ENCODE measurements at places on chromosomes 2 and 18.

GRCh38 chr2:2010251-2010650, 265.9 kb upstream of the PXDN start:
- DNase-seq = no peak

- DNase-seq = no peak
These were observed 113.6 kb downstream of the ADCYAP1 start for GRCh38 chr18:1018181-1018681.

DNA sequence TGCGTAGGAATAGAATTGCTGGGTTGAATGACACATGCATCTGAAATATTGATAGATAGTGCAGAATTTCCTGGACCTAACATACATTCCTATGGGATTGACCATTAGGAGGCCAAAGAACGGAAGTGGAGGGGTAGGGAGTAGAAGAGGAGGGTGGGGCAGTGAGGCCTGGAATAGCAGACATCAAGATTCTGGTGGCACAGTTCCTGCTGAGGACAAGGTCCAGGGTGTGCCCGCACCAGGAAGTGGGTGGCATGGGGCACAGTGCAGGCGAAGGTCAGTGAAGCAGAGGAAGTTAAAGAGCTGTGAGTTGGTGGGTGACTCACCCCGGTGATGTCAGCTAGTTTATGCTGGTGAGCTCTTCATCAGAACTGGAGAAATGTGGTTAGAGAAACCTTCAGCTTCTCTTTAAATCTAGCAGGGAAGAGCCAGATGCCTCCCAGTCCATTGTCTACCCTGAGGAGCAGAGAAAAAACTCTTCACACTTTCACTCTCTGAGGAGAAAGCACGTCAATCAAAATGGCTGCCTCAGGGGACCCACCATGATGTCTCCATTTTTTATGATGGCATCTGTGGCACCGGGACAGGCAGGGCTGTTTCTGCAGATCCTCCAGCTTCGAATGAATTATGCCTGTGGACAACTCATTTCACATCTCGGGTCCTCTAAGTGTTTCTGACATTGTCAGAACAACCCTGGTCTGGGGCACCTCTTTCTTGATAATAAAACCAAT, 55.9 kb upstream of the CTLA4 start:
- DNase-seq = peak; percentile 88

DNA sequence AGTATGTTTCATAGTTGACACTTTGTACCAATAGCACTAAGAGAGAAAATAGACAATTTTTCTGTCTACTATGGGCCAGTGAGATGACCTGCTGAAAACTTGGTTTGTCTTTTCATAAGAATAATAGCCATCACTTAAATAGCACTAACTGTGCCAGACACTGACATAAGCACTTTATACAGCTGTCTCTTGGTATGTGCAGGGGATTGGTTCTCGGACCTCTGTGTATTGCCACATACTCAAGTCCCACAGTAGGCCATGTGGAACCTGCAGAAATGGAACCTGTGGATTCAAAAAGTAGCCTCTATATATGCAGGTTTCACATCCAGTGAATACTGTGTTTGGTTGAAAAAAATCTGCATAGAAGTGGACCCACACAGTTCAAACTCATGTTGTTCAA, 126.7 kb downstream of the XRCC5 start:
- no peak for DNase-seq

DNA sequence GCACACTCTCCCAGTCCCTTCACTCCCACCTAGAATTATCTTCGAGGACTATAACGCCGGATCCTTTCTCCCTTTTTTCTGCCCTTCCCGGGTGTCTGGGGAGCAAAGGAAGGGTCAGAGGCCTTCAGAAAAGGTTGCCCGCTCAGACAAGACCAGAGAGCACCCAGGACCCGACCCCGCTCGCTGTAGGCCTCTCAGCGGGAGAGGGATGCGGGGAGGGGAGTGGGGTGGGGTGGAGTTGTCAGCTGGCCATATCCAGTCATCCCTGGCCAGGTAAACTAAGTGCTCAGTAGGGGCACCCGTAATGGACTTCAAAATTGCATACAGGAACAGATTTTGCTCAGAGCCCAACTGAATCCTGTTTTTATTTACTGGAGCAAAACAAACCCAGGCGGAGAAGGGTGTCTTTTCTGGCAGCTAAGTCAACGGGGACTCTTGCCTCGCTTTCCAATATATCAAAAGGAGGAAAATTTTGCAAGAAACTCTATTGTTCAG, 65.0 kb downstream of the NOL4 start:
- no peak for DNase-seq

DNA sequence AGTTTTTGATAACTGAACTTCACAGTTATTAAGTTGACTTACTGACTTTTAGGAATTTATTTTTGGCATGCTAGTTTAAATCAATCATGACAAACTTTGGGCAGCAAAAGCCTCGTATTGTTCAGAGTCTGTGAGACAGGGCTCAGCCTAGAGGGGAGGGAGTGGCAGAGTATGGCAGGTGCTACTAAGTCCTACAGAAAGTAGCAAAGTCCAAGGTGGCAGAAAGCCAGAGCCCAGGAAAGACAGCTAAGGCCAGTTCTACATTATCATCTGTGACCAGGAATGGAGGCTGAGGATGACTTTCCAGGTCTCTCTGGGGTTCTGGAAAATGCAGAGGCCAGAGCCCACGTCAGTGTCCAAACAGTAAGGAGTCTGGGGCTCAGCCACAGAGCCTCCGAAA, 34.2 kb downstream of the CHST10 start:
- DNase-seq = no peak

- DNase-seq = no peak
These were observed 1691.8 kb upstream of the SLC39A10 start for GRCh38 chr2:193965263-193965662.

DNA sequence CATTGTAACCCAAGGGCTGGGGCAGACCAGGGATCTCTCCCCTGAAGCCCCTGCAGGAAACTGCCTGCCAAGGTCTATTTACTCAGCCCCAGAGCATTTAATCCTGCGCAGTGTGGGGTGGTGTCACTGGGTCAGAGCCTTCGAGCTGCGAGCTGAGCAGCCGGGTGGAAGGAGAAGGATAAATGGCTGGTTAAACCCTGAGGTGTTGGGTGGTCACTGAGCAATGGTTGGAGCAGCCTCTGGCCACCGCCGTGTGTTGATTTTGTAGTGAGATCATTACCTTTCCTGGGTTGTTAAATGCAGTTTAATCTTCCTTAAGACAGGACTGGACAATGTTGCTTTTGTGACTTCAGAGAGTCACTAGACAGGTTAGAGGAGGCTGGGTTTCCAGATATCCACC, 98.1 kb downstream of the SETBP1 start:
- no peak for DNase-seq

DNA sequence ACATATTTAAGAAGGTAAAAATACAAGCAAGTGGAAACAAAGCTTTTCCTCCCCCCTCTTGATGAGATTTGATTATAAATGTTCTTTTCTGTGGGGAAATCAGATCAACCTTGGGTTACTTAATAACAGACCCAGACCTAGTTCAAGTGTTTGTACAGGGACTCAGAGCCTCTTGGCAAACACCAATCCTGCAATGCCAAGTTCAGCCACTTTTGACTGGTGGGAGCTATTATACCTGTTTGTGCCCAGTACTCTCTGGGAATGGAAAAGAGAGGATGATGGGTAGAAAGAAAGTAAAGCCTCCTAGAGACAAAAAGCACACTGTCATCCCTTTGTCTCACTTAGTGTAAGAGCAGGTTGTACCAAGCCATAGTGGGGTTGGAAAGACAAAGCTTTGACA, 63.8 kb upstream of the EPHA4 start:
- no peak for DNase-seq

DNA sequence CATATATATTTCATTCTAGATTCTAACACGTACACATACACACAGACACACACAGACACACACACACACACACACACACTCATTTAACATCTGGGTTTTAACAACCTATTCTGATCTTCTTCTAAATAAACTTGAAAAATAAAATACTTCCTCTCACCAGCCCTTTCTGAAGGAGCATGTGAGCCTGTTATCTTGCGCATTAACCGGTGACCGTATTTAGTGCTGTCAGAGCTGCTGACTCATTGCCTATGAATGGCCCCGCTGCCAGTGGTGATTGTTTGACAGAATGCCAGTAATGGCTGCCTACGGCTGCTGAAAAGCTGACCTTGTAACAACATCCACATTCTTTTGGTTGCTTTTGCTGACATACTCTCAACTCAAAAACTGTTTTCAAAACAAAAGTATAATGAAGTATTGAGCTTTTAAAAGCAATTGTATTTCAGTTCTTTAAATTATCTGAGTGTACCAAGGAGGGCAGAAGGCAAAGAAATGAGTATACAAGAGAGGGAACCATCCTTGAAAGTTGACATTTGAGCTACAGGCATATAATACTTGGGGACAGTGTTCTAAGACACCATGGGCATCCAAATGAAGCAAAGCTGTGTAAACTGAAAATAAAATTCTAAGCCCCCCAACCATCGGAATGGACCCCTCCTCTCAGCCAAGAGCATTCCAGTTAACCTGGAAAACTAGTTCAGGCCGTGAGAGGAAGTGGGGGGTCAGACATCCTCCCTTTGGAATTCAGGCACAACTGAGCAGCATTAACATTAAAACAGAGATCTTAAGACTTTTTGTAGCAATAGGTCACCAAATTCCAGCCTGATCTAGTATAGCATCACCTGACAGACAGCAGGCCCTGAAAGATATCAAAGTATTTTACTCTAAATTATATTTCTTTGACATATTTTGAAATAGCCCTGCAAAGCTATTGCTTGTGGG, 50.2 kb upstream of the DTNA start:
- DNase-seq = peak; percentile 95

- no peak for DNase-seq
These were observed 125.7 kb downstream of the EIPR1 start for GRCh38 chr2:3251946-3252345.

DNA sequence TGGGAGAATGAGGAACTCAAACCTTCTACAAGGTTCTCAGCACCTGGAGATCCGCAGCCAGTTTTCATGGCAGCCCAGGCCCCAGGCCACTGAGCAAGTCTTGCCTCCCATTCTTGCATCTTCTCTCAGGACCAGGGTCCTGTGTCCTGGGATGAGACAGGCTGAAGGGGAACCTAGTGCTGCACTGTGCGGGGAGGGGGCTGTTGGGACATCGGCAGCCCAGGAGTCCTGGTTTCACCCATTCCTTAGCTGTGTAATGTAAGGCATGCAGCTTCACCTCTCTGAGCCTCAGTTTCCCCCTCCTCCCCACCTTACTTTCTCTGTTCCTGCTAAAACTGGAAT, 43.9 kb downstream of the TNS1 start:
- DNase-seq = no peak

GRCh38 chr2:38116762-38117161, 40.8 kb upstream of the CYP1B1 start:
- DNase-seq = no peak

- DNase-seq = no peak
These were observed 1.2 kb downstream of the EFEMP1 start for GRCh38 chr2:55922291-55922907.

- no peak for DNase-seq
These were observed 63.9 kb upstream of the PHLPP1 start for GRCh38 chr18:62651276-62652056.

GRCh38 chr2:133434959-133435668, 133.1 kb downstream of the NCKAP5 start:
- no peak for DNase-seq

GRCh38 chr2:48651158-48651790, 33.6 kb downstream of the GTF2A1L start:
- DNase-seq = peak; percentile 8

- DNase-seq = no peak
These were observed 675 bp upstream of the SPIRE1 start for GRCh38 chr18:12658426-12659138.

- no peak for DNase-seq
These were observed 813.0 kb downstream of the MBD2 start for GRCh38 chr18:53411511-53411910.

DNA sequence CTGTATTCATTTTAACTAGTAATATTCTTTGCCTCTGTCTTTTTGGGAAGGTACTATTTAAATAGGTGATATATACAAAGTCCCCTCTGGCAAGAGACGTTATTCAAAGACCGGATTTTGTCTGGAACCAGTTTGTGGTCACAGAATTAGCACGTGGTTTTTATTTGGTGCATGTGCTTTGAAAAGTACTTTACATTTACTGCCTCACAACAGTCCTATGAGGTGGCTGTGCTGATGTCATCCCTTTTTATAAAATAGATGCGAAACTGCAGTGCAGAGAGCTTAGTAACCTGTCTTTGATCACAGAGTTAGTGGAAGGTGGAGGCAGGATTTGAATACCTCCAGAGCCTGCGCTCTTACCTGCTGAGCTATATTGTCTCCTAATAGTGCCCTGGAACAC, 4.0 kb downstream of the LPIN1 start:
- DNase-seq = no peak

- no peak for DNase-seq
These were observed 331.9 kb downstream of the LRRTM1 start for GRCh38 chr2:79972661-79973060.

DNA sequence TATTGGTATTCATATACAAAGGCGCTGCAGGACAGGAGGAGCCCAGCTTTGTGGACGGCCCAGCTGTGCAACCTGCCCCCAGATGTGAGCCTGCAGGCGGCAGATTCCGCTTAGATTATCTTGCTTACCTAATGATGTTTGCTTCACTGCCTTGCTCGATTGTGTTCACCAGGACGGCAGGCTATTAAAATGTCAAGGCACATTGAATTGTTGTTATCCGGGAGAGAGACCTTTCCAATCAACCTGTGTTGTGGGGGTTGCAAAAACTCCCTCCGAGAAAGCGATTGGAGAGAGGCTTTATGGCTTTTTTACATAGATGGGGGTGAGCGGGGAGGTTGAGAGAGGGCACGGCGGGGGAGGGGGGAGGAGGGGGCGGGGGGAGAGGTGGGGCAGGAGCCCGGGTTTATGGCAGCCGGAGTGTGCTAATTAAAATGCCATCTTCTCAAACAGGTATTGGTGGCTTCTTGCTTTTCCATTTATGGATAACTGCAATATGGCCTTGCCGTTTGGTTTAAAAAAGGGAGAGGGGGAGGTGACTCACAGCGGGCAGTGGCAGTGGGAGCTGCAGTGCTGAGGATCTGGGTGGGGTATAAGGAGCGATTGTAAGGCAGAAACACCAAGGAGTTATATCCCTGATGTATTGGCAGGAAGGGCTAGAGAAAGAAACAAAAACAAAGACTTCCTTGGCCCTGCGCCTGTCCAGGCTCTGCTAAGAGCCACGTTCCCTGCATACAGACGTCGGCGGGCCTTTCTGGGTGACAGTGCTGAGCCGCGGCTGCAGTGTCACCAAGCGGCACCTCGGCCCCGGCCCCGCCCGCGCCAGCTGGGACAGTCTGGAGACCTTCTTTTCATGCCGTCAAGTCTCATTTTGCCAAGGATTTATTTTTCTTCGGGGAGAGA, 97.2 kb downstream of the INSIG2 start:
- peak; percentile 35 for DNase-seq

GRCh38 chr2:15801439-15801838, 138.9 kb upstream of the MYCN start:
- no peak for DNase-seq

DNA sequence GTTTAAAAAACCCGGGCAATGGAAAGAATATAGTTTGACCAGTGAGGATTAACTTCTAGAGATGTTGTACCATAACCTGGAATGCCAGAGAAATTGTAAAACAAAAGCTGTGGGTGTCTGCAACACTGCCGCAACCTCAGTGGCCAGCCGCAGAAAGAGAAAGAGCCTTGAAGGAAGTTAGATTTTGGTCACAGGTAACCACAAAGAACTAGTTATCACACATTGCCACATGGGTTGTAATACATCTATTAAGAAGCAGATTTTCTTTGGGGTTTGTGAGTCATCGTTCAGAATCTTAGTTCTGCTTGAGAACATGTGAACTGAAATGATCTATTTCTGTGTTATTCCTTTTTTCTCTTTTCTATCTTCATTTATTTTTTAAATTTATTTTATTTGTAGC, 222.9 kb upstream of the AGAP1 start:
- no peak for DNase-seq

All from kidney capillary endothelial cell (primary cell).